ENCODE measurements at places on chromosomes 7 and 10.

DNA sequence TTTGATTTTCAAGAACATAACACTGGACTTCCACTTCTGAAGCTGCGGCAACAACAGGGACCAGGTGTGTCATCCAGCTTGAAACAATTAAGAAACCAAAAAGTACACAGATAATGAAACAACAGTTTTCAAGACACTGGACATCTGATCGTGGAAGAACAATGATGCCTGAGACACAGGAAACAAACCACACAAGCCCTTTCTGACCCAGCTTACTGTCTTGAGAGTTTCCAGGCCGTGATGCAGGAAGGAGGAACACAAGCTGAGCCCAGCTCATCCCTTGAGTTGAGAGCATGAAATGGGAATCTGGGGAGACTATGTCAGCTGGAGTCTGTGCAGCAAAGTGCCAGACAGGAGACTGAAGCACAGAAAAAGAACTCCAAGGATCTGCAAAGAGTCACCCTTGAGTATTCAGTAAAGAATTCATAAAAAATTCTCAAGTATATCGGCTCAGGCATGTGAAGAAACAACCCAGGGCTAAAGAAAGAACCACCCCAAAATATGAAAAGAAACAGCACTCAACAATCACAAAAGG, 91.6 kb downstream of the RNF32 start:
- no peak for DNase-seq

DNA sequence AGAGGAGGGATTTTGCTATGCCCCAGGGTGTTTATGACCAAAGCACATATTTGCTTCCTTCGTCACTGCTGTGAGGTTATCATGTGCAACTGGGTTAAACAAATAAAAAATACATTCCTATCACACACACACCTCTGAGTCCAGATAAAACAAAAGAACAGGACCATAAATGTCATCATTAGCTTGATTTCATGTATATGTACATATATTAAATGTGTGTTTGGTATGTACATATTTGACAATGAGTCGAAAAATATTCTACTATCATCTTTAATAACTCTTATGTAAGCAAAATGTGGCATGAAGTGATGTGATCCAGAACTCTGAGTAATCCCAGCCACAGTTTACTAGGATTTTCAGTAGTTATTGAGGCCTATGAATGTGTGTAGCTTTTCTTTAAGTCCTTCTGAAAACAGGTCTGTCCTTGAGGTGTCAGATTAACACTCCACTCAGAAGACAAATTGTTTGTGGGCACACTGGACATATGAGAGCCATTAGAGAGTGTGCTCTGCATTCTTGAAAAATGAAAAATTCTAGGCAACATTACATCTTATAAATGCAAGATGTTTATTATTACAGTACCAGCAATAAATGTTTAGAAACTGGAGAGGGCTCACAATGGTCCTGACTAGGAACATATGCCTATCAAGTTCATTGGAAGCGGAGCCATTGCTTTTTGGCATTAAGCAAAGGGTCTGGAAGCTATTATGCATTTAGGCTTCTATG, 335.1 kb upstream of the SEMA3A start:
- DNase-seq, result no peak

DNA sequence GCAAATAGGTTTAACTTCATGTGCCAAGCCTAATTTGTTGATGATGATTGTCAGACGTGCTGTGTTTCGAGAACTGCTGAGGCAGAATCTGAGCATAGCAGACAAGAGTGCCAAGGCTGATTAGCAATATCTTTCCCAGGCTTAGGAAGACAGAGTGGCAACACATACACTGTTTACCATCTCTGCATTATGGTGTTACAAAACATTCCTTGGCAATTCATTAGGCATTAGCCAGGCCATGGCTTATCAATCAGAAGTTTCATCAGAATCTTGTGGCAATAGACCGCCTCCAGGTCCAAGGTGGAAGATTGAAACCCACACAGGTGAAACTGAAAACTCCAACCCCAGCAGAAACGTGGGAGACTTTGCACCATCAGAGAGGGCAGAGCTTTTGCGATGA, 148.5 kb downstream of the AOAH start:
- no peak for DNase-seq

- DNase-seq, result no peak
Observed at GRCh38 chr7:157567666-157568065, 230.9 kb downstream of the DNAJB6 start.

DNA sequence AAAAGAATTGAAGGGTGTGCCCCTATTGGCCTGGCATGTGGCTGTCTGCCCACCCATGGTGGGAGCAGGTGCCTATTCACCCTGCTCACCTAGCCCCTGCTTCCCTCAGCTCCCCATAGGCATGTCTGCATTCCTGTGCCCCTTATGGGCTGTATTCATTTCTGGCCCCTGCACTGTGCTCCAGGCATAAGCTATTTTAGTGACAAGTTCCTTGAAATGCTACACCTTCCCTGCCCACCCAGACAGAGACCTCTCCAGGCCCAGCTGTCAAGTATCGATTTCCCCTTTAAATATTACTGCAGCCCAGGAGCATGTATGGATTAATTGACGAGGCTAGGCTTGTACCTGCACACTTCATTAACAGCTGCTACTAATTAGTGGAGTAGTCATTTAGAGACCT, 235.4 kb downstream of the RPS24 start:
- DNase-seq, result no peak

GRCh38 chr7:137081321-137082093, 213.1 kb downstream of the CHRM2 start:
- DNase-seq, result no peak

DNA sequence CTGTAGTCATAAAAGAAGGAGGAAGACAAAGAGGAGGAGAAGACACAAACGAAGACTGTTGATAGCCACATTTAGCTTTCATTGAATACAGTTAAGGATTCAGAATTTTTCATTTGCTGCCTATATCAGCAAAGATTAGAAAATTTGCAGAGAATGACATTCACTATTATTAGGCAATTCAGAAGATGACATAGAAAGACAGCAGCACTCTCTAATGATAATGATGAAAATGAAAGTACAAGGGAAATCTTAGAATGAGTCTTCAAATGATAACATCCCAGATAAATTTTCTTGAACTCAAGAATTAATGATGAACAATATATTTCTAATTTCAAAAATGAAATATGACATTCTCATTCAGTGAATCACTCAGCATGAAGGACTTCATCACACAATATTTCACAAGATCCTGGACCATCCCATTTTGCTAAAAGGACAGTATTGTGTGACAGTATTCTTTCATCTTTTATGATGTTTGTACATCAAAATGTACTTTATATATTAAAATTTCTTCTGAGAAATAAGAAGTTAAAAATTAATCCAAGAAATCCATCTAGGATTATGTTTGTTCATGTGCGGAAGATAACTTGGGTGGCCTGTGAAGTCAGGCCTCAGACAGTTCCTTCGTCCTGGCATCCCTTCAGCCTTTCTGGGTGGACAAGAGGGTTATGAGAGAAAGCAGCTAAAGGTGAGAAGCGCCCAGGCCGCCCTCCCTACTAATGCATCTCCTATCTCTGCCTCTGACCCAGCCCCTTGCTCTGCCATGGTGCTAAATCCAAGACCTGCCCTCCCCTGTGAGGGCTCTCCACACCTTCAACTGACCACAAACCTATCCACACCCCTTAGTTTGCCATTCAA, 47.4 kb upstream of the CAMK2B start:
- no peak for DNase-seq

DNA sequence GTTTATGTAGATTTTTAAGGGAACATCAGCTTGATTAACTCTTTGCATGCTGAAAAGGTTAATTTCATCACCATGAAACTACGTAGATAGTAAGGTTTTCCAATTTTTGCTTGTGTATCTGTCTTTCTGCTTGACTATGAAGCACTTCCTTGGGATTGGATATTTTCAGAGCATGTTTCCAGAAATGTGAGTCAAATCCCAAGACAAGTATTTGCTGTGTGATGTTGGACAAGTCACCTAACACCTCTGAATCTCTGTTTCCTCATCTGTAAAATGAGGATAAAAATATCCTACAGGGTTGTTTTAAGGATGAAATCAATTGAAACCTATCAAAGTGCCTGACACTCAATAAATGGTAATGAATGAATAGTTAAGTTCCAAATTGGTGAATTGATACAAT, 42.4 kb downstream of the ANK3 start:
- DNase-seq, result no peak

- DNase-seq, result no peak
Observed at GRCh38 chr10:115084277-115084850, 8.8 kb upstream of the ATRNL1 start.

DNA sequence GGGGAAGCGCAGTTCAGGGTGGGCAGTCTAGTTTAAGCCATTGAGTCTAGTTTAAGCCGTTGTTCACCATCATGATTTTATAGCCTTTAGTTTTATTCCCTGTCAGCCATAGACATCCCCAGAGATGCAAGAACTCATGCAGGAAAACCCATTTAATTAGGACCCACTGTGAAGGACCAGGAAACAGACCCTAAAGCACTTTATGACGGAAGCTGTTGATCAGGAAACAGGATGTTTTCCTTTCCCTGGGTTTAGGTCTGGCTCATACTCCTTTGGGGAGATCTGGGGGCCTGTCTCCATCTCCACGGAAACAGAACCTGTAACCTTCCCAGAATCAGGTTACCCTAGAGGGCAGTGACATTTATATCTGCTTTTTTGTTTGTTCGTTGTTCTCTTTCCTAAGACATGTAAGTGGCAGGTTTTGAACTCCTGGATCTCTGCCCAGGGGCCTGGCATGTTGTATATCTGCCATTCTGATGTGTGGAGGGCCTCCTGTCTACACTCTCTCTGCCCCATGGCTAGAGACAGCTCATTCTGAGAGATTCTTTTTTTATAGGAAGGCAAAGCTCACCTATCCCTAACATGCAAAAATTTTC, 657.2 kb upstream of the GALNT17 start:
- DNase-seq, result no peak

DNA sequence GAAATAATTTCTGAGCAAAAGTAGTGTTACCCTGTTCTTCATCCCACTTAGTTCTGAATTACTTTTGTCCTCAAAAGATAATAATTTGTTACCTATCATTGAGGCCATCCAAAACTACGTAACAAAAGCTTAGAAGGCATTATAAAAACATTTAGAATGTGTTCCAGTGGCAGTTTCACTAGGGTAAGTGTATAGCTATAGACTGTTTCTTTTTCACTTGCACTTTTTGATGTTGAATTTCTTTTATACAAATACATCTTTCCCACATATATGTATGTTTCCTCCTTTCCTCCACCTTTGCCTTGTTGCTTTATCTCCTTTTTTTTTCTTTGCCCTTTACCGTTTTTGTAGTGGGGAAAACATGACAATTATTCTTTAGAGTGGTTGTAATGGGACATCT, 33.5 kb downstream of the CAPZA2 start:
- DNase-seq, result no peak
